ENCODE measurements at places on chromosomes 16 and 17.

GRCh38 chr16:53031323-53031942 lies 21.3 kb downstream of the CHD9NB start:
- no peak for DNase-seq

- peak; percentile 78 for DNase-seq
Observed at GRCh38 chr16:2532494-2533141, 1.4 kb upstream of the CEMP1 start.

- DNase-seq, result no peak
Observed at GRCh38 chr16:822174-822908, 21.8 kb upstream of the GNG13 start.

- DNase-seq, result no peak
Observed at GRCh38 chr16:68244481-68244902, 681 bp upstream of the PLA2G15 start.

GRCh38 chr17:36212966-36213365 lies 2.1 kb downstream of the CCL4L2 start:
- DNase-seq, result no peak

Measured in activated T-cell treated with anti-CD3 and anti-CD28 coated beads, Interleukin-2, amount 50 U/mL, for 48 hours (primary cell).